Activated CD4-positive, alpha-beta T cell treated with anti-CD3 and anti-CD28 coated beads, Interleukin-2, amount 10 ng/mL, durations not matched to agents 7 days and 5 days (primary cell): ENCODE measurements at places on chromosomes 5 and 9.

GRCh38 chr5:11477786-11478185 lies 426.5 kb downstream of the CTNND2 start:
- DNase-seq, result no peak

DNA sequence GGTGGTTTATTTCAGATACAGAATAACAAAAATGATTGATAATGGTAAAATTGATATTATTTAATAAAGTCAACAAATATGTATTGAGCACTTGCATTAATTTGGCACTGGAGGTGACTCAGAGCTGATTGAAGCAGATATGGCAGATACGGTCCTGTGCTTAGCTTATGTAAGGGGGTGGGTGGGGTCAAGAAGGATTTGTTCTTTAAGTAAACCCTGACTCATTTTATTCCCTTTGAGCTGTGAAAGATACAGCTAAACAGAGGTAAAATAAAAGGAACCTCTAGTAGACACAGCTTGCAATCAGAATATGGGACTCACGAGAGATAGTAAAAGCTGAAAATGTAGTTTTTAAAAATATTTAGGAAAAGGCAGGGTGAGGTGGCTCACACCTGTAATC lies 201.3 kb upstream of the CLINT1 start:
- no peak for DNase-seq

GRCh38 chr5:9374025-9374424 lies 171.8 kb downstream of the SEMA5A start:
- no peak for DNase-seq

- no peak for DNase-seq
Observed at GRCh38 chr9:76691517-76692313, 72.5 kb upstream of the PCA3 start.

DNA sequence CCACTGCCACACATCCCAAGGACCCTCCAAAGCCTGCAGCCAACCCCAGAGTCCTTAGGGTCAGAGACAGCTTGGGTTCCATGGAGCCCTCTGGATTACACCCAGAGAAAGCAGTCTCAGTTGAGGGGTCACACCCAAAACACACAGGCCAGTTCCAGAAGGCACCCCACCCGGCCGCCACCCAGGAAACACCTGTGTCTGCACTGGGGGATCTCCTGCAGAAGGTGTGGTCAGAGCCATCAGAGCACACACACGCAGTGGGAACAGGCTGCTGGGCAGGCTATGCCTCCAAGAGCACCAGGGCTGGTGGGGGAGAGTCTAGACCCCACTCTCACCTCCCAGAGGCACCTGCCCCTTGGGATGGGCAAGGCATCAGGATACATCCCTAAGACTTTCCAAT lies 27.3 kb downstream of the NIPAL4 start:
- peak; percentile 22 for DNase-seq

DNA sequence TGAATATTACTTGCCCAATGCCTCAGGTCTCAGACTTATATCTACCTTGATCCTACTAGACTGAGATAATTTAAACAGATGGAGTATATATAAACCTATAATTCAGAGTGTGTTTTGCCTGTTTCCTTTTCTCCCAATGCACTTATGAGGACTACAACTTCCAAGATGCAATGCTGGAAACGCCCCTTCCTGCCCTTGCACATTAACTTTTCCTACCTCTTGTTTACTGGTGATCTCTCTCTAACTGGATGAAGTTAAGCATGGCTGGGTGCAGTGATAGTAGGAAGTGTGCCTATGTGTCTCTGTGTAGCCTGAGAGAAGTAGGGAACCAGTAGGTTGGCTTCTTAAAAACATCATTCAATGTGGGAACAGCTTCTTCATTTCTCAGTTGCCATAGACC lies 115.2 kb downstream of the SVEP1 start:
- no peak for DNase-seq

DNA sequence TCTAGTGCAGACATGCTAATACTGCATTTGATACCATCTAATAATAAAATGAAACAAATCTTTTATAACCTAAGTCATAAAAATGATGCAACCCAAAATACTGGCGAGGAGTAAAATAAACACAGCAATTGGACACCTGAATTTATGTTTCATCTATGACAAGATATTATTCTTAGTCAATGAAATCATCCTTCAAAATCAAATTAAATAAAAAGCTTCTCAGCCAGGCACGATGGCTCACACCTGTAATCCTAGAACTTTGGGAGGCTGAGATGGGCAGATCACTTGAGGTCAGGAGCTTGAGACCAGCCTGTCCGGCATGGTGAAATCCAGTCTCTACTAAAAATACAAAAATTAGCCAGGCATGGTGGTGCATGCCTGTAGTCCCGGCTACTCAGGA lies 179.0 kb downstream of the TMEM232 start:
- DNase-seq, result no peak

DNA sequence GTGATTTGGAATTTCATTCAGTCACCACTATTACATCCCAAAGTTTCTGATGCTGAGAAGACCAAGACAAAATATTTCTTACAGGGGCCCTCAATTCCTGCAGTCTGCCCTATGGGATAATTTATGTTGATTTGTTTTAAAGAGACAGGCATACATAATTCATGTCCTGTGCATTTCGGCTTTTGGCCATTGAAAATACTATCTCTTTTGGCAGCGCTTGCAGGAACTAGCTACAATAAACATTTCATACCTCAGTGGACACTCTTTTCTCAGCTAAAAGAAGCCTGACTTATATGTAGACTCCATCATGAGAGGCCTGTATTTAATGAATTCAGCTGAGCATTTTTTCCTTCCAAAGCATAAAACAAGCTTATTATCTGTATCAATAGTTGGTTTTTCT lies 451.9 kb upstream of the C9orf72 start:
- no peak for DNase-seq

DNA sequence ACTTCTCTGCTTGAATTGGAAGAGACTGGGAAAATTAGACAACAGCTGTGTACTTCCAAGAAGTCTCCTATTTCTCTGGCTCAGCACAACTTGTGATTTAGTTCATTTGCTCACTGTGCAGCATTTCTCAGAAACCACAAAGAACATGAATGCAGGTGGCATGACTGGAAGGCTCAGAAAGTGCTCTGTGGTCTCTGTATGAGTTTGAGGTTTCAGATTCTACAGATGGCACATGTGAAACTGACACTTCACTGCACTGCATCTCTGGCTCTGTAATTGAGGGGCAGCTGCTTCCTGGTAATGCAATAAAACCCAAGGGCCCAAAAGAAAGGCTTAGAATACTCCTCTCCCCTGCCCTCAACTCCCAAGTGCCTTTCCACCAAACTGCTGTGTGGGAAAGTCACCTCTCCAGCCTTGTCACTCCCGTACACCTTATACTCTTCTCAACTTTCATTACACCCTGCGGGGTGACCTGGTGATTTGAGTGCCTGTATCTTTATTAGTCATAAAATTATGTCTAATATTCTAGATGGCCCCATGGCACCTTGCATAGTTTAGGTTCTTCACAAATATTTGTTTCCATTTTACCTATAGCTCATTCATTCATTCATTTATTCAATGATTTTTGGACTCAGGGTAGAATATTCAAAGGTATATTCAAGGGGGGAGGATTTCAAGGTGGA lies 82.5 kb downstream of the ESM1 start:
- peak; percentile 82 for DNase-seq

- DNase-seq, result no peak
Observed at GRCh38 chr9:102101723-102102122, 363.3 kb upstream of the GRIN3A start.

GRCh38 chr5:158127536-158127935 lies 268.6 kb upstream of the CLINT1 start:
- DNase-seq, result no peak

- DNase-seq, result no peak
Observed at GRCh38 chr5:43432486-43433375, 20.5 kb upstream of the CCL28 start.

- DNase-seq, result no peak
Observed at GRCh38 chr5:178433273-178433775, 156.9 kb downstream of the COL23A1 start.

DNA sequence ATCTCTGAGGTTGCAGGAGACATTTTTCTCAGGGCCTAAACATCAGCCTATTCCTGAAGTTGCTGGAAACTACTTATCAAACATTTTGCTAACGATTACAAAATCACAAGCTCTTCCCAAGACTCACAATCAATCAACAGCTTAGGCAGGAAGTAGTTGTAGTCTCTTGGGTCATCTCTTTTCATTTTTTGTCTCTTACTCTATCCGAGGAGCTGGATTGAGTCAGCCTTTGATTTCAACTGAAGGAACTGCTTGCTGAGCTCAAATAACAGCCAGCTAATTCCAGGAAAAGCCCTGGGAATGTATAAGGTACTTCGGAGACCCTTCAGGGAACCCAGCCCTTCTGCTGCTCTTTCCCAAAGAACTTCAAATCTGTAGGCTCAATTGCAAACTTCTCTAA lies 398.9 kb downstream of the PLK2 start:
- no peak for DNase-seq

DNA sequence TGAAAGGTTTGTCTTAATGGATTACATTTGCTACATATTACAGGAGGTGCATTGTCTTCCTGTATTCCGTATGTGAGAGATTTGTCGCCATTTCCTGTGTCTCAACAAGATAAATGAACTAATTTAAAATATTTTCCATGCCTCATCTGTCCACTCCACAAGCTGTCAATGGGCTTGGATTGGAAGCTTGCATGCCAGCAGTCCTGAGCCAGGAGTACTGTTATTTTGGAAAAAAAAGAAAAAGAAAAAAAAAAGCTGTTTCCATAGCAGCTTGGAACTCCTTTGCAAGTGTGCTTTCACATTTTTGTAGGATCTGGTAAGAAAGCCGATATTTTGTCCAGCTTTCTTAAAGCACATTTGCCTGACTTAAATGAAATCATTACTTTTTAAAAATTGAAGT lies 330.8 kb downstream of the KDM4C start:
- no peak for DNase-seq

- DNase-seq, result no peak
Observed at GRCh38 chr5:35246900-35247647, 16.8 kb upstream of the PRLR start.

DNA sequence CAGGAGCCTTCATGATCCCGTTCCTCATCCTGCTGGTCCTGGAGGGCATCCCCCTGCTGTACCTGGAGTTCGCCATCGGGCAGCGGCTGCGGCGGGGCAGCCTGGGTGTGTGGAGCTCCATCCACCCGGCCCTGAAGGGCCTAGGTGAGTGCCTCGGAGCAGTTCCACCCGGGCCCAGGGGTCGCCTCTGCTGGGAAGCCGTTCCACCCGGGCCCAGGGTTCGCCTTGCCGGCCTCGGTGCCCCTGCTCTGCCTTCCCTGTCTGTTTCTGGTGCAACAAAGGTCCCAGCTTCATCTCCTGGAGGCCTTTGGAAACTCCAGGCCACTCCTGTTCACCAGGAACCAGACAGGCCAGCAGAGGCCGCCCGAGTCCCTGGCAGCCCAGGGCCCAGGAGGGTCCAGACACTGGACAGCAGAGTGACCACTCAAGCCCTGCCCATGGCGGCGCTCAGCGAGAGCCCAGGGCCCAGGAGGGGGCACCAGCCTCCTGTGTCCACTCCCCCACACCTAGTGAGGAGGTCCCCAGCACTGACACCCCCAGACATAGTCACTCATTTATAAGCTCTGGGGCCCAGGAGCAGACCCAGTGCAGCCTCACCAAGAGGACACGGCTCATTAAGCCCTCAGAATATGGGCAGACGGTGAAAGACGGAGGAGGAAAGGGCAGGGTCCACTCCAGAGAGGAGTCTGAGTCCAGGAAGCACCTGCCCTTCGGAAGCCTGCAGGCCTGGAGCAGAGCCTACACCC lies 7.5 kb downstream of the SLC6A19 start:
- no peak for DNase-seq

- DNase-seq, result peak; percentile 14
Observed at GRCh38 chr5:40223884-40224402, 455.8 kb upstream of the PTGER4 start.

DNA sequence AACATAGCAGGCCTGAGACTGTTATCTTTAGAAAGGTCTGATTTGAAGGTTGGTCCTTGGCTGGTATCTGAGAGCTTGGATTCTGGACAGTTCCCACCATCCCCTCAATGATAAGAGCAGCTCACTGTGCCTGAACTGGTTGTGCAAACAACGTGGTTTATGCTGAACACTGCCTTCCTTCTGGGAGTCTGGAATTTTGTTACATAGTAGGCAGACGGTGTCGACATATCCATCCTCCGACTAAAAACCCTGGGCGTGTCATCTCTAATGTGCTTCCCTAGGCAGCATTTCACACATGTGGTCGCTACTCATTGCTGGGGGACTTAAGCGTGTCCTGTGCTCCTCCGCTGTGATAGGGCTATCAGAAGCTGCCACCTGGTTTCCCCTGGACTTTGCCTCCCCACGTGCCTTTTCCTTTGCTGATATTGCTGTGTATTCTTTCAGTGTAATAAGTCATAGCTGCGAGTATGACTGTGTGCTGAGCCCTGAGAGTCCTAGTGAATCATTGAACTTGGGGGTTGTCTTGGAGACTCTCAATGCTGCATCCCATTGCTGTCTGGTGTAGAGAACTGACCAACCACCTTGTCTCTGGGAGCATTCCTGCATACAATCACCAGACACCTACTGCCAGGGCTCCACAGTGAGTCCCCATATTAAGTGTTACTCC lies 119.1 kb upstream of the TBC1D2 start:
- no peak for DNase-seq

DNA sequence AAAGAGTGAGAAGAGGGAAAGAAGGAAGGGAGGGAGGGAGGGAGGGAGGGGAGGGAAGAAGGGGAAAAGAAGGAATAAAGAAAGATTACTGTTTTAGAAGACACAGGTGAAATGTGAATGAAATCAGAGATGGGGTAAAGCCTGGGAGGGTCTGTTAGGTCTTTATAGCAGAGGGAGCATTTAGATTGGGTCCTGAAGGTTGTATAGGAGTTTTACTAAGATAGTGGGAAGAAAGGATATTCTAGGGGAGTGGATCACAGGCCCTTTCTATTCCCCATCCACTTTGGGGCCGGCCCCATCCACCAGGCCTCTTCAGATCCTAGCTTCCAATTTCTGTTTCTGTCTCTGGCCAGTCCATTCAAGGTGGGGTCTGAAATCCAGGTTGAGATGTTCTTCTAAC lies 35.5 kb downstream of the C9orf50 start:
- DNase-seq, result no peak

DNA sequence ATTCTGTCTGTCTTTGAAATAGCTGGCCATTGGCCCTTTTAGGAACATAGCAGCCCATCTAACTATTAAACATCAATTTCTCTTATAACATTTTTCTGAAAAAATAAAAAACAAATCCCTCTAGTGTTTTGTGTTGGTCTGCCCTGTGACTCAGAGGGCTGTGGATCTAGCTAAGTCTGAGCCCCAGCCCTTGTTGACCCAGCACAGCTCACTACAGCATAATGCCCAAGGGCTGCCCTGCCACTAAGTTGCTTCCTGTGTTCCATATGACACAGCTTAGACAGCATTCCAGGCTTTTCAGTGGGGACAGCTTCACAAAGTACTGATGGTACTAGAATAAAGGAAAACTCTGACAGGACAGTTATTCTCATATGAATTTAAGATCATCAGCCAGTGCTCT lies 136.0 kb downstream of the SCAMP1 start:
- DNase-seq, result no peak
